ENCODE measurements at places on chromosomes 5 and 9. TPM values are rescaled to one million over a fixed set of nuclear protein-coding genes. Genes with fewer than 3 reads are reported as not detected.

DNA sequence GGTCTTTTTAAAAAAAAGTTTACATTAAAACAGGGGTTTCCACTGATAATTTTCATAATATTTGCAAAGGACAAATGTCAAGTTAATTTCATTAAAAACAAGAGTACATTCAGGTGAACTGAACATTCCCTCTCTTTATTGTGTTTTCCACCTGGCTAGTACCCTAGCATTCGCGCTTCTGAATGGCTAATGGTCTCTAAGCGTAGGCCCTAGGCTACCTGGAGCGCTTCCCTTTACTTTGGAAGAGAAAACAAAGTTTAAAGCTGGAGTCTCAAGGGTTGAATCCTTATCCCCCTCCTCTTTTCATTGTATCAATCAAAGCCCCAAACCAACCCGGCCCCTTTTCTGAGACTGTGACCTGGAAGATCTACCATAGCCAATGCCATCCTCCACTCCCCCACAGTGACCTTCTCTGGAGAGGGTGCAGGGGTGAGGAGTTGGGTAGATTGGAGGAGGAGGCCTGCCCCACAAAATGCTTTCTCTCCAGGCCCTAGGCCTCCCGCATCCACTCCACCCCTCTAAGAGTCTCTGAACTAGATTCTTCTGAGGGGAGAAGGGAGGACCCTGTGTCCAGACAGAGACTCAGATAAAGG lies 73.3 kb upstream of the TBCA start:
- no peak overlapping the region for H3K27ac ChIP-seq
- peaks cover 5% of the 10 kb centered on the region for H3K4me1 ChIP-seq
- H3K36me3 ChIP-seq = no peaks in the 10 kb centered on the region
- H3K4me3 ChIP-seq = no peak overlapping the region
- DNase-seq = no peak
- peaks cover 9% of the 10 kb centered on the region for H3K27me3 ChIP-seq

DNA sequence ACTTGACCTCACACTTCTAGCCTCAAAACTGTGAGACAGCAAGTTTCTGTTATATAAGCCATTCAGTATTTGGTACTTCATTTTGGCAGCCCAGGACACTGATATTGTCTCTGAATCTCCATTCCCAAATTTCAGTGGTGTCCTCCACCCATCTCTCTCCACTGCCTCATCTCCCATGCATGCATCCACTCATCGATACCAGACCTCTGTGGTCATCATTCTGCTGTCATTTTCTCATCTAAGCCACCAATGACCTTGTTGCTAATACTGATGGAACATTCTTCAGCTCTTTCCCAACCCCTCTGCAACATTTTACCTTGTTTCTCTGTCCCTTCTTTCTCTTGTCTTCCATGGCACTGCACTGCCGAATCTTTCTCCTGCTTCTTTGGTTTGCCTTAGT lies 221.8 kb downstream of the SNX18 start:
- peaks cover 22% of the 10 kb centered on the region for H3K4me1 ChIP-seq
- H3K27me3 ChIP-seq = no peaks in the 10 kb centered on the region
- H3K36me3 ChIP-seq = no peaks in the 10 kb centered on the region
- no peak overlapping the region for H3K27ac ChIP-seq
- H3K4me3 ChIP-seq = no peak overlapping the region

- no peak overlapping the region for H3K4me3 ChIP-seq
- H3K27me3 ChIP-seq = no peaks in the 10 kb centered on the region
- H3K27ac ChIP-seq = no peak overlapping the region
- H3K36me3 ChIP-seq = no peaks in the 10 kb centered on the region
- no peak for DNase-seq
Observed at GRCh38 chr9:69657269-69657668, 14.9 kb downstream of the APBA1 start.

Gene EIF4EBP3
- 11.1 TPM for total RNA-seq

Gene SHISAL2B
- total RNA-seq = not detected

Gene NUTM2F
- total RNA-seq = not detected

DNA sequence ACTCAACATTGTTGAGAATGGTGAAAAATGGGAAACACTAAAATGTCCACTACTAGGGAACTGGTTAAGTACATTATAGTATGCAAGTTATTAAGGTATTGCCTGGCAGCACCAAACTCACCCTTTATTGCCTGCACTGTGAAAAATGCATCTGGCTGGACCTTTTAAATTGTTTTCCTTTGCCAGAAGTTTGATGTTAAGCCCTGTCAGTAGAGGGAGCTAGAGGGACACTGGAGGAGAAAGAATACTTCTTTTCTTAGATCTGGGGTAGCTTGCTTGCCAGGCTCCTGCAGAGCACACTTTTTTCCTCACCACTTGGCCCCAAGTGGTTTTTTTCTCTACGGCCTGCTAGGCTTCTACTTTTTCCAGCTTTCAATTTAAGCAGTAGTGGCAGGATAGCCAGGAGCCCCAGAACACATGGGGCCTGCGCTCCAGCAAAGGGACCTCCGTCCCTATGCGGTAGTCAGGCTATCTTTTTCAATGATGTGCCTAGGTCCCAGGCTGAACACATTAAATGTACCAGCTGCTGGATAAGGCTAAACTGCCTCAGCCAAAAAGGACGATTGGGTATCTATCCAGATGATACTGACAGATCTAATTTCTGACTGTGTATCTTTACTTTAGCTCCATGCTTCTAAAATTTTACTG lies 8.0 kb upstream of the HABP4 start:
- no peaks in the 10 kb centered on the region for H3K4me1 ChIP-seq
- H3K27me3 ChIP-seq = no peaks in the 10 kb centered on the region
- H3K4me3 ChIP-seq = no peak overlapping the region

Gene LMX1B
- total RNA-seq = not detected

- no peak overlapping the region for H3K27ac ChIP-seq
- no peak for DNase-seq
- no peak overlapping the region for H3K4me3 ChIP-seq
- no peaks in the 10 kb centered on the region for H3K27me3 ChIP-seq
- no peaks in the 10 kb centered on the region for H3K36me3 ChIP-seq
- H3K4me1 ChIP-seq = no peaks in the 10 kb centered on the region
Observed at GRCh38 chr5:120913396-120913795, 449.3 kb downstream of the PRR16 start.

DNA sequence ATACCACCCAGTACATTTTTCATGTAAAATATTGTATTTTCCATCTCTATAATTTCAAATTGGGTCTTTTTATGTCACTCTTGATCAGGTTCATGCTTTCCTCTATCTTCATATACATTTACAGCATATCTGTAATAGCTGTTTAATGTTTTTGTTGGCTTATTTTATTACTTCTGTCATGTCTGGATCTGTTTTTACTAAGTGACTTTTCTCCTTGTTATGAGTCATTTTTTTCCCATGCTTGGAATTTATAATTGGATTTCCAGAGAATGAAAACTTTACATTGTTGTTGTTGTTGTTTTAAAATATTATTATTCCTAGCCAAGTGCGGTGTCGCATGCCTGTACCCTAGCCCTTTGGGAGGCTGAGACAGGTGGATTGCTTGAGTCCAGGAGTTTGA lies 5.6 kb upstream of the ADAMTS19 start:
- no peak overlapping the region for H3K4me3 ChIP-seq
- no peaks in the 10 kb centered on the region for H3K36me3 ChIP-seq

GRCh38 chr5:65137631-65138030 lies 344.1 kb downstream of the ADAMTS6 start:
- no peak overlapping the region for H3K27ac ChIP-seq
- H3K4me3 ChIP-seq = no peak overlapping the region
- no peak for DNase-seq
- H3K36me3 ChIP-seq = no peaks in the 10 kb centered on the region

DNA sequence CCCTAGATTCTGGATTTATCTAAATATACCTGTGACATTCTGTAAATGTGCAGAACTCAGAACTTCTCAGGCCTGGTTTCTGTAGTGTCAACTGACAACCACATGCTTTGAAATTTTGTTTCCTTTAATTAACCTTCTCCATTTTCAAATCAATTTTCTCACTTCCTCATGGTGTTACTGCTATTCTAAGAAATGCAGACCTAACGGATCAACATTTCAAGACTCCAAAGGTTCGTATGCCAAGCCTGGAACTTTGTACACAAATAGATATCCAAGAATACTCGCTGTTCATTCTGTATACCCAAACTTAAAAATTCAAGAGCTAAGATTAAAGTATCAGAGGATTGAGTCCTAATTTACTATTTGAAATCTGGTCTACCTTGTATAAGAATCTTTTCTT lies 88.1 kb downstream of the SLC24A2 start:
- H3K27me3 ChIP-seq = no peaks in the 10 kb centered on the region
- H3K36me3 ChIP-seq = no peaks in the 10 kb centered on the region
- H3K4me3 ChIP-seq = no peak overlapping the region
- H3K27ac ChIP-seq = no peak overlapping the region
- no peaks in the 10 kb centered on the region for H3K4me1 ChIP-seq

Gene HAVCR2
- 6.3 TPM for total RNA-seq

GRCh38 chr9:129769669-129770068 lies 16.8 kb upstream of the PTGES start:
- H3K4me3 ChIP-seq = no peak overlapping the region
- no peak for DNase-seq
- H3K27me3 ChIP-seq = no peaks in the 10 kb centered on the region
- H3K27ac ChIP-seq = no peak overlapping the region

DNA sequence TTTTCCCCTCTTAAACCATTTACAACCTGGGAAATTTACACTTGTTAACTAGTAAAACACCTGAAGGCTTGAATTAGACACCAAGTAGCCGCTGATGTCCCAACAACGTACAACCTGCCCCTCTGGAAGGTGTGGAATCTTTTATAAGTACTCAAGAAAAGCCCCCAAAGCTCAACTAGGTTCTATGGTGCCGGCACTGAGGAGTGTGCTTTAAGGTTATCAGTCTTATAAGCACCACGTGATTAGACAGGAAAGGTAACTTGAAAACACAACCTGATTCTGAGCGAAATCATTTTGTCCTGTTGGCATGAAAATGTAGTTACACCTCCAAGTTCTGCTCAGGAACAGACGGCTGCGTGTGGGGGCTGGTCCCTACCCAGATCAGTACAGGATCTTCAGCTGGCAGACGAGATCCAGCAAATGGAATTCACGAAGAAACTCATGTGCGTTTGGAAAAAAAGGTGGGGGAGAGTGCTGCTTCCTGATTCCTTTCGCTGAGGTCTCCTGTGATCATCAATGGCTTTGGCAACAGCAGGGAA lies 195.5 kb downstream of the MEF2C start:
- H3K27me3 ChIP-seq = peaks cover 100% of the 10 kb centered on the region
- H3K27ac ChIP-seq = no peak overlapping the region
- H3K4me1 ChIP-seq = peaks cover 16% of the 10 kb centered on the region
- no peak overlapping the region for H3K4me3 ChIP-seq
- no peak for DNase-seq
- H3K36me3 ChIP-seq = no peaks in the 10 kb centered on the region

GRCh38 chr5:35089334-35090314 lies 41.9 kb upstream of the AGXT2 start:
- no peaks in the 10 kb centered on the region for H3K27me3 ChIP-seq
- H3K36me3 ChIP-seq = no peaks in the 10 kb centered on the region
- no peak overlapping the region for H3K4me3 ChIP-seq
- no peaks in the 10 kb centered on the region for H3K4me1 ChIP-seq
- no peak overlapping the region for H3K27ac ChIP-seq

GRCh38 chr5:108093186-108093585 lies 288.7 kb downstream of the FBXL17 start:
- no peaks in the 10 kb centered on the region for H3K27me3 ChIP-seq
- H3K4me3 ChIP-seq = no peak overlapping the region
- H3K27ac ChIP-seq = no peak overlapping the region

Gene SLC45A2
- not detected for total RNA-seq

DNA sequence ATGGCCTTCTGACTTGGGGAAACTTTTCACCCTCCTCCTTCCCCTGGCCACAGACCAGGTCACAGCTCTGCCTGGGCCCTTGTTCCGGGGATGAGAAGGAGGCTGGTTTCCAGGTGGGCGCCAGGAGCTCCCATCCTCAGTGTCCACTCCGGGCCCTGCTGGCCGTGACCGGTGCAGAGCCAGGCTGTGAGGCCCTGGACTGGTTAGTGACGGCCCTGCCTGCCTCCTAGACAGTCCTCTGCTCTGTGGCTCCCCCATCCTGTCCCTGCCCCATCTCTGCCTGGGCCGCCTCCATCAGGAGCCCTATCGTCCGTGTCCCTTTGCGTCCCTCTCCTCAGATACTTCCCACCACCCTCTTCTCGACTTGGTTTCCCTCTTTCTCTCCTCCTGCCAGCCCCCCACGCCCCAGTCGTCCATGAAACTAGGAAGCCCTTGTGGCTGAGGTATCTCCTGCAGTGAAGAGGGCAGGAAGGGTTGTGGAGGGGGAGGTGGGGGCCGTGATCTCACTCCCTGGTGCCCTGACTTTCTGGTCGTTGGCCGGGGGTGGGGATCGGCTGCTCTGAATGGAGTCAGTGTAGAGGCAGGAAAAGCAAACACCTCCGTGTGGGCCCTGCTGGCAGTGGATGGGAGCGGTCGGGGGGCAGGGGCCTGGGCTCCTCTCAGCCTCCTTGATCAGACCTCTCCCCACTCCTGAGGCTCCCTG lies 15.4 kb upstream of the CERCAM start:
- no peaks in the 10 kb centered on the region for H3K27me3 ChIP-seq
- H3K36me3 ChIP-seq = no peaks in the 10 kb centered on the region
- DNase-seq = no peak
- no peaks in the 10 kb centered on the region for H3K4me1 ChIP-seq
- no peak overlapping the region for H3K4me3 ChIP-seq
- H3K27ac ChIP-seq = no peak overlapping the region

- no peaks in the 10 kb centered on the region for H3K27me3 ChIP-seq
- DNase-seq = no peak
- H3K27ac ChIP-seq = no peak overlapping the region
- no peaks in the 10 kb centered on the region for H3K4me1 ChIP-seq
- no peaks in the 10 kb centered on the region for H3K36me3 ChIP-seq
Observed at GRCh38 chr5:94815313-94816039, 197.0 kb downstream of the SLF1 start.

GRCh38 chr9:98536542-98537173 lies 172.1 kb downstream of the GABBR2 start:
- H3K27me3 ChIP-seq = no peaks in the 10 kb centered on the region
- H3K27ac ChIP-seq = no peak overlapping the region
- DNase-seq = no peak

DNA sequence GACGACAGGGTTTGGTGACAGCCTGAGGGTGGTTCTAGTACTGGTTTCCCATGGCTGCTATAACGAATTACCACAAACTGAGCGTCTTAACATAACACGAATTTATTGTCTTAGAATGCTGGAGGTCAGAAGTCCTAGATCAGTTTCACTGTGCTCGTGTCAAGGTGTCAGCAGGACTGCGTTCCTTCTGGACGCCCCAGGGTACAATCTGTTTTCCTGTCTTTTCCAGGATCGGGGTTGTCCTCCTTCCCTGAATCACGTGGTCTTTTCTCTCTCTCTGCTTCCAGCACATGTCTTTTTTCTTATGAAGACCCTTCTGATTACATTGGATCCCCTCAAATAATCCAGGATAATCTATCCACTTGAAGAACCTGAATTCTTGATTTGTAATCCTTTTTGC lies 291.7 kb upstream of the PANK3 start:
- no peaks in the 10 kb centered on the region for H3K4me1 ChIP-seq
- no peak overlapping the region for H3K27ac ChIP-seq
- H3K4me3 ChIP-seq = no peak overlapping the region
- H3K27me3 ChIP-seq = no peaks in the 10 kb centered on the region

Gene ASPN
- total RNA-seq = not detected

- no peak for DNase-seq
- no peaks in the 10 kb centered on the region for H3K4me1 ChIP-seq
- H3K27ac ChIP-seq = no peak overlapping the region
- no peaks in the 10 kb centered on the region for H3K36me3 ChIP-seq
- H3K27me3 ChIP-seq = no peaks in the 10 kb centered on the region
- H3K4me3 ChIP-seq = no peak overlapping the region
Observed at GRCh38 chr9:124527781-124528180, 20.6 kb upstream of the NR5A1 start.

Gene SLC2A6
- 16.3 TPM for total RNA-seq

- H3K27ac ChIP-seq = peak overlapping the region; percentile 61
- no peaks in the 10 kb centered on the region for H3K36me3 ChIP-seq
- no peaks in the 10 kb centered on the region for H3K27me3 ChIP-seq
- peaks cover 93% of the 10 kb centered on the region for H3K4me1 ChIP-seq
Observed at GRCh38 chr9:131734165-131734610, 5.7 kb downstream of the RAPGEF1 start.
